ENCODE measurements at places on chromosomes 16 and 17.

DNA sequence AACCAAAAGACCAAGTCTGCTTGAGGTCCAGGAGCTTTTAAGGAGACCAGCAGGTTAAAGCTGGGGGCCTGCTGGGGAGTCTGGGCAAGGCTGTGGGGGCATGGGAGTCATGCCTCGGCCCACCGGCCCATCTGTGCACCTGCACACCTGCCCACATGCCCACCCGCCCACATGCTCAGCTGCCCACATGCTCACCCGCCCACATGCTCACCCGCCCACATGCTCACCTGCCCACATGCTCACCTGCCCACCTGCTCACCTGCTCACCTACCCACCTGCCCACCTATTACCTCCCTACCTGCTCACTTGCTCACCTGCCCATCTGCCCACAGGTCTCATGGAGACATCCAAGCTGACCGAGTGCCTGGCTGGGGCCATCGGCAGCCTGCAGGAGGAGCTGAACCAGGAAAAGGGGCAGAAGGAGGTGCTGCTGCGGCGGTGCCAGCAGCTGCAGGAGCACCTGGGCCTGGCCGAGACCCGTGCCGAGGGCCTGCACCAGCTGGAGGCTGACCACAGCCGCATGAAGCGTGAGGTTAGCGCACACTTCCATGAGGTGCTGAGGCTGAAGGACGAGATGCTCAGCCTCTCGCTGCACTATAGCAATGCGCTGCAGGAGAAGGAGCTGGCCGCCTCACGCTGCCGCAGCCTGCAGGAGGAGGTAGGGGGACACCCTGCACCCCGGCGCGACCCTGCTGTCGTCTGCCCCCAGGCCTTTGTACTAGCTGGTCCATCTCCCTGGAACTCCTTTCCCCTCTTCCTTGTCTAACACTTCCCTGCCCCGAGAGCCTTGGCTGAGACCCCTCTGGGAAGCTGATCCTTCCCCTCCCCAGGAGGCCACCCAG, 14.0 kb downstream of the CARD14 start:
- DNase-seq, result no peak

DNA sequence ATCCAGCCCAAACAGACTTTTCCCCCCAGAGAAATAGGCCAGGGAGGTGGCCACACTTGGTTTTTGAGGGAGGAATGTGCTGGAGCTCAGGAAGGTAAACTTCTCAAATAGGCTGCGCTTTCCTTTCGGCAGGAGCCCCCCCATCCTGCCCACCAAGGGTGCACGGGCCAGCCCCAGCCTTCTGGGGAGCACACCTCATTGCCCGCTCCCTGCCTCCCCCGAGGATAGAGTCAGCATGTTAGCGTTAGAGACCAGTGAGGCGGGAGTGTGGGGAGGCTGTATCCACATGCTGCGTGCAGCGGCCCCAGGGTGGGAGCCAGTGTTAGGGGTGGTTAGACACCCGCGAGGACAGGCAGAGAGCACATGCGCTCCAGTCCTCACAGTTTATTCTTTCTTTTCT, 42.3 kb downstream of the PIPOX start:
- no peak for DNase-seq

DNA sequence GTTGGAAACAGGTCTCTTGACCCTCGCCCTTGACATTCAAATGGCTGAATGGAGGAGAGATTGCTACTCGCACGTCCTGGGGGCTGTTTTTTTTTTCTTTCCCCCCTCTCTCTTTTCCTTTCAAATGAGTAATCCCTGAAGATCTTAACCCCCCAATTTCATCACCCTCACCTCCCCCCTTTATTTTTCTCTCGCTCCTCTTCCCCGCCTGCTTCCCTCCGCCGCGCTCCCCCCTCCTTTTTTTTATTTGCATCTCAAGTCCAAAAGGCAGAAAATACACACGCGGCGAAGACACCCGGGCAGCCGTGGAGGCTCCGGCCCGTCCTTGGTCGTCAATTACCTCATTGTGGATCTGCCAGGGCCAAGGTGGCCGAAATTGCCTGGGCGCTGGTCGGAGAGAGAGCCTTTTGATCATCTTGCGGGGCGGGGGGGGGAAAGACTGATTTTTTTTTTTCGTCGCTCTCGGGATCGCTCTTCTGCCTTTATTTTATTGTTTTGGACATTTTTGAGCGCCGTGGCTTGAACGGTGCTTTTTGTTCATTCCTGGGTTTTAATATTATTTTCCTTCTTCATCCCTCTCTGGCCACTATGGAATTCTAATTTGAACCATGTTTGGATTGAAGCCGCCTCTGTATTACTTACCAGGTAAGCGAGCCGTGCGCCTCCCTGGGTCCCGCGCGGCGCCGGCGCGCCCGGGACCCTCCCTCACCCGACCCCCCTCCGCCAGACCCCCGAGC, 57.2 kb upstream of the GSE1 start:
- no peak for DNase-seq

DNA sequence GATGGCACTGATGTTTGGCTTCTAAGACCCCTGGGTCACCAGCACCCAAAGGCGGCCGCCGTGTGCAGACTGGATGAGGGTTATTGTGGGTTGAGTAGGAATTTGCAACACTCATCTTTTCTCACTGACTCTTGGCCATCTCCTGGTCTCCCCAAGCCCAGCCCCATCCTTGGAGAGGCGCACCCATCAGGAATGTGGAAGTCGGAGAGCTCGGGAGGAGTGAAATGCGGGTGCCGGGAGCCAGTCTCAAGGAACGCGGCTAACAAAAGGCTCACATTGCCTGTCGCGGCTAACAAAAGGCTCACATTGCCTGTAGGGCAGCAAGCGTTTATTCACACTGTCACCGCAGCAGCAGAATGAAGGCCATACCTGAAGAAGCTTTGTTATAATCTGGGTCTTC, 248.6 kb downstream of the FOXL1 start:
- DNase-seq, result no peak

GRCh38 chr17:7348478-7349242, 3.3 kb upstream of the KCTD11 start:
- no peak for DNase-seq

DNA sequence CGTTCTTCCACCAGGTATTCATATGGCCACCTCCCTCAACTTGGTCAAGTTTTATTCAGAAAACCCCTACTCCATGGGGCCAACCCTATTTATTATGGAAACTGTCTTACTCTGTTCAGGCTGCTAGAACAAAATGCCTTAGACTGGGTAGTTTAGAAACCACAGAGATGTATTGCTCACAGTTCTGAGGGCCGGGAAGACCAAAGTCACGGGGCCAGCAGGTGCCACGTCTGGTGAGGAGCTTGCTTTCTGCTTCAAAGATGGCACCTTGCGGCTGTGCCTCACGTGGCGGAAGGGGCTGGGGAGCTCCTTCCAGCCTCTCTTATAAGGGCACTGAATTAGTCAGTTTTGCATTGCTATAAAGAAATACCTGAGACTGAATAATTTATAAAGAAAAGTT, 74.3 kb downstream of the AXIN2 start:
- no peak for DNase-seq

- DNase-seq, result no peak
Observed at GRCh38 chr17:78935419-78936323, 10.5 kb upstream of the TIMP2 start.

DNA sequence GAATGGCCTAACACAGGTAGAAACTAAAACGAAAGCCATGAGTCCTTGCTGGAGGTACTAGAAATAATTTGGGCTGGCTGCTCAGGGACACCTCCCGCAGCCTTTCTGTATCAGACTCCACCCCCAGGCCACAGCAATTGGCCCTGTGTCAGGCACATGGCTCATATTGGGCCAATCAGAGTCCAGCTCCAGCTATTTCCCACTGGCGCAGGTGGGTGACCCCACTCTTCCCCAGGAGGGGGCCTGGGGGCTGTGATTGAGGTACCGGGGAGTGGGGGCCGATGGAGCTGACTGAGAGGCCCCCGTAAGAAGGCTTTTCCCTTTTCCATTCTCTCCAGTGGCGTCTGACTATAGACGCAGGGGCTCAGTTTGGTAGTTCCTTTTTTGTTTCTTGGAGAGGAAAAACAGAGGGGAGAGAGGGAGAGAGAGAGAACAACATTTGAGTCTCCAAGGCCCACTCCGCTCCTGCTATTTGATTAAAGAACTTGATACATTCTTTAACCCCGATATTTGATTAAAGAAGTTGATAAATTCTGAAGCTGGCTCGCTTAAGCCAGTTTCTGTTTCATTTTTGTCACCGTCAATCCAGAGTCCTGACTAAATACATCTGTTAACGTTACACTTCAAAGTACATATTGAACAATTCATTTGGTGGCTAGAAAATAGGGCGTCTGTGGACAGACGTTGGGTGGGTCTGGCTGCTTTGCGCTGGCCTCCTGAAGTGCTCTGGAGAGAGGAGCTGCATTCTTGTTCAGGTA, 26.3 kb downstream of the FOXL1 start:
- DNase-seq, result peak; percentile 27

Data from stimulated activated CD4-positive, alpha-beta T cell treated with anti-CD3 and anti-CD28 coated beads, TNF-alpha, amount 100 ng/mL, for 48 hours (primary cell).